ENCODE measurements at places on chromosomes 12 and 14. TPM values are rescaled to one million over a fixed set of nuclear protein-coding genes. Genes with fewer than 3 reads are reported as not detected.

Gene TC2N
- 8.9 TPM for polyA plus RNA-seq

Gene EMP1
- not detected for polyA plus RNA-seq

Gene TMEM19
- 98.7 TPM for polyA plus RNA-seq

Gene RAB5B
- polyA plus RNA-seq, result 54.7 TPM

Gene RAN
- polyA plus RNA-seq, result 559 TPM

Gene SERPINA1
- 1.4 TPM for polyA plus RNA-seq

Gene TRIM9
- 0.09 TPM for polyA plus RNA-seq

Gene ZNF891
- 0.63 TPM for polyA plus RNA-seq

Gene MRPL42
- 84.5 TPM for polyA plus RNA-seq
